Suppressor macrophage treated with lipopolysaccharide for 1 hour (primary cell): ENCODE measurements at places on chromosomes 13 and 19.

DNA sequence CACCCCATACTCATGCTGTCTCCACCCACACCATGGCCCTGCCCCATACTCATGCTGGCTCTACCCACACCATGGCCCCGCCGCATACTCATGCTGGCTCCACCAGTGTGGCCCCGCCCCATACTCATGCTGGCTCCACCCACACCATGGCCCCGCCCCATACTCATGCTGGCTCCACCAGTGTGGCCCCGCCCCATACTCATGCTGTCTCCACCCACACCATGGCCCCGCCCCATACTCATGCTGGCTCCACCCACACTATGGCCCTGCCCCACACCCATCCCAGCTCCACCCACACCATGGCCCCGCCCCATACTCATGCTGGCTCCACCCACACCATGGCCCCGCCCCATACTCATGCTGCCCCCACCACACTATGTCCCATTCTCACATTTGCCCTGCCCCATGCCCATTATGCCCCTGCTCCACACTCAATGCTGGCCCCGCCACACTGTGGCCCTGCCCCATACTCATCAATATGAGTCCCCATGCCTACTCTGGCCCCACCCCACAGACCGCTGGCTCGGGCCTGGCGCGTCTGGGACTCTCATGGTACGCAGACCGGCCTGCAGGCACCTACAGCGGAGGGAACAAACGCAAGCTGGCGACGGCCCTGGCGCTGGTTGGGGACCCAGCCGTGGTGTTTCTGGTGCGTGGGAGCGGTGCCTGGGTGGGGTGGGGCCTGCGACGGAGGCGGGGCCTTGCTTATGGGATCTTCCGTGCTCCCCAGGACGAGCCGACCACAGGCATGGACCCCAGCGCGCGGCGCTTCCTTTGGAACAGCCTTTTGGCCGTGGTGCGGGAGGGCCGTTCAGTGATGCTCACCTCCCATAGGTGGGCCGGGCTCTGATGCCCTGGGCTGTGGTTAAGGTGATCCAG is 3.7 kb upstream of the ARHGAP45 start:
- peak; percentile 74 for DNase-seq

- DNase-seq = no peak
Measured at GRCh38 chr19:16040642-16041041, 35.7 kb upstream of the TPM4 start.

DNA sequence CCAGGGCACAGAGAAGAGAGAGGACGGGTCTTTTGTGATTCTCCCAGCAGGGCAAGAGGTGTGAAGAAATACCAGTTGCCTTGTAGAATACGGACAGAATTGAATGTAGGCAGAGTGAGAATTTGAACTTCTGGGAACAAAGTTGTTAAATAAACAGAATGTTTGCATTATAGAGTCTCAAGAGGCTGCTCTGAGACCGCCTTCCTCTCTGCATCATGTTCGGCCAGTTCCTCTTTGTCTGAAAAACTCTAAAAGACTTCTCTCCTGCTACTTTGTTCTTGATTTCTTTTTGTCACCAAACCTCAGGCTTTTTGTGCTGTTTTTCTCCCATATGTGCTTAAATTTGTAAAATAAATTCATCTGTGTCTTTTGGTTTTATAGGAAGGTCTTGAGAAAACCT is 256.4 kb downstream of the DLEU7 start:
- peak; percentile 32 for DNase-seq

GRCh38 chr19:57559008-57559403 is 657 bp downstream of the ZNF550 start:
- DNase-seq = peak; percentile 8

- peak; percentile 56 for DNase-seq
Measured at GRCh38 chr13:28618230-28618994, 40.5 kb upstream of the POMP start.

- no peak for DNase-seq
Measured at GRCh38 chr19:46945694-46946489, 73.7 kb upstream of the NPAS1 start.

GRCh38 chr13:95756072-95756471 is 79.1 kb downstream of the DNAJC3 start:
- no peak for DNase-seq

GRCh38 chr13:92414851-92415250 is 811.8 kb upstream of the GPC6 start:
- no peak for DNase-seq

- DNase-seq = peak; percentile 62
Measured at GRCh38 chr19:35963514-35963913, 27.3 kb downstream of the LRFN3 start.

GRCh38 chr13:73948848-73949529 is 185.2 kb downstream of the KLF12 start:
- DNase-seq = no peak

- DNase-seq = no peak
Measured at GRCh38 chr13:37069597-37070103, 10.2 kb upstream of the SUPT20H start.

DNA sequence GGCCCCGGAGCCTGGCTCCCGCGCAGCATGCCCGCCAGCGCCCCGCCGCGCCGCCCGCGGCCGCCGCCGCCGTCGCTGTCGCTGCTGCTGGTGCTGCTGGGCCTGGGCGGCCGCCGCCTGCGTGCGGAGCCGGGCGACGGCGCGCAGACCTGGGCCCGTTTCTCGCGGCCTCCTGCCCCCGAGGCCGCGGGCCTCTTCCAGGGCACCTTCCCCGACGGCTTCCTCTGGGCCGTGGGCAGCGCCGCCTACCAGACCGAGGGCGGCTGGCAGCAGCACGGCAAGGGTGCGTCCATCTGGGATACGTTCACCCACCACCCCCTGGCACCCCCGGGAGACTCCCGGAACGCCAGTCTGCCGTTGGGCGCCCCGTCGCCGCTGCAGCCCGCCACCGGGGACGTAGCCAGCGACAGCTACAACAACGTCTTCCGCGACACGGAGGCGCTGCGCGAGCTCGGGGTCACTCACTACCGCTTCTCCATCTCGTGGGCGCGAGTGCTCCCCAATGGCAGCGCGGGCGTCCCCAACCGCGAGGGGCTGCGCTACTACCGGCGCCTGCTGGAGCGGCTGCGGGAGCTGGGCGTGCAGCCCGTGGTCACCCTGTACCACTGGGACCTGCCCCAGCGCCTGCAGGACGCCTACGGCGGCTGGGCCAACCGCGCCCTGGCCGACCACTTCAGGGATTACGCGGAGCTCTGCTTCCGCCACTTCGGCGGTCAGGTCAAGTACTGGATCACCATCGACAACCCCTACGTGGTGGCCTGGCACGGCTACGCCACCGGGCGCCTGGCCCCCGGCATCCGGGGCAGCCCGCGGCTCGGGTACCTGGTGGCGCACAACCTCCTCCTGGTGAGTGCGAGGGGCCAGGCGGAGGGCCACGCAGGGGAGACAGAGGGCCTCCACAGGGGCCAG is at the start of gene KL:
KL (plus strand) TSS at position 10 of the 909 bp plus-strand sequence; CDS start at position 28, 18 bp downstream.
- DNase-seq = peak; percentile 55

- DNase-seq = no peak
Measured at GRCh38 chr13:57582032-57582431, 49.5 kb upstream of the PCDH17 start.

GRCh38 chr13:71540098-71540497 is 326.9 kb downstream of the DACH1 start:
- DNase-seq = no peak

GRCh38 chr19:8539621-8540149 is 25.7 kb upstream of the ZNF414 start:
- DNase-seq = no peak

DNA sequence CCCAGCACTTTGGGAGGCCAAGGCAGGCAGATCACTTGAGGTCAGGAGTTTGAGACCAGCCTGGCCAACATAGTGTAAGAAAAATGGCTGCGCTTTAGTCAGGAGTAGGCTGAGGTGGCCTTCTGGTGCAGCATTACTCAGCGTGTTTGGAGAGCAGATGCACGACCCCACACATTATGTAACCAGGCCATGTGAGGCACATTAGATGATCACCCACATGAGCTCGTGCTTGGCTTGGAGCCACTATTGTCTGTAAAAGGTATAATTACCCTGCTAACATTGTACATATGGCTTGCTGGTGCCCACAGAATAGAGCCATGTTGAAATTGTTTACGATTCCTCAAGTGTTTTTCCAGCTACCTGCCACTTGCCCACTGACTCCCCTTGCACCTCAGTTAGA is 24.0 kb upstream of the SCEL start:
- no peak for DNase-seq

DNA sequence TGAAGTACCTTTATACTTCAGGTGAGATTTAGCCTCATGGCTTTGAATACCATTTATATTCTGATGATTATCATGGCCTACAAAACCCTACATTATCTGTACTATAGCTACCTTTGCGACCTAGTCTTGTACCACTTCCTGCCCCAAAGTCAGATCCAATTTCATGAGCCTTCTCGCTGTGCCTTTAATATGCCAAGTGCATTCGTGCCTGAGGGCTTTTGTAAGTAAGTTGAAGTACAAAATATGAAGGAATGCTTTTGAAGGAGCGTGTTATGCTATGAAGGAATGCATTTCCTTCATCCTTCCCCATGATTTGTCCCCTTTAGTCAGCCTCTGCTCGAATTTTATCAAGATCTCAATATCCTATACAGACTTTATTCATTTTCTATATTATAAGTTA is 9.2 kb upstream of the RASL11A start:
- DNase-seq = no peak

DNA sequence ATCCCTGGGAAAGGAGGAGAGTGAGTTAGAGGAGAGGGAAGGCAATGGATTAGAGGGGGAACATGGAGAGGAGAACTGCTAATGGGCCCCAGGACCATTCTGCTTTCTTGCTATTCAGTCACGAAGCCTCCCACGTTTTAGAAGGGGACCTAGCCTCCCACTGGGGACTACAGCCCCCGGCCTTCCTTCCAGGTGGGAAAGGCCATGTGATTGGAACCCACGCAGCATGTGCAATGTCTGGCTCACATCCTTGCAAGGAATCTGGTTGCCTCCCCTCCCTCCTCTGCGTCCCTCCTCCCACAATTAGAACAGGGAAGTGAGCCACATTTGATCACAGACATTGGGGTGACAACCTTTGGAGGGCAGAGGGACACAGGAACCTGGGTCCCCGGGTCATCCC is 22.5 kb upstream of the PLA2G4C start:
- DNase-seq = no peak

DNA sequence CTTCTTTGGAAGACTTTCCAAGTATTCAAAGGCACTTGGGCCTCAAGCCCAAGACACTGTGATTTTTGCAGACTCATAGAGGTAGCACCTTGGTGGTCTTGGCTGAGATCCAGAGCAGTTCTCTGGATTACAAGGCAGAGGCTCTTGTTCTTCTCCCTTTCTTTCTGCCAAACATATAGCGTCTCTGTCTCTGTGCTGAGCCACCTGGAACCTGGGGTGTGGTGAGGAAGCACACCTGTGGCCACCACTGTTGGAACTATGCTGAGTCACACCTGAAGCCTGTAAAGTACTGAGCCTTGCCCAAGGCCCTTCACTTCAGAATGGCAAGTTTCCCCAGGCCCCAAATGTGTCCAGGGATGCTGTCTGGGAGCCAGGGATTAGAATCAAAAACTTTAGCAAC is 127.5 kb downstream of the FREM2 start:
- no peak for DNase-seq

DNA sequence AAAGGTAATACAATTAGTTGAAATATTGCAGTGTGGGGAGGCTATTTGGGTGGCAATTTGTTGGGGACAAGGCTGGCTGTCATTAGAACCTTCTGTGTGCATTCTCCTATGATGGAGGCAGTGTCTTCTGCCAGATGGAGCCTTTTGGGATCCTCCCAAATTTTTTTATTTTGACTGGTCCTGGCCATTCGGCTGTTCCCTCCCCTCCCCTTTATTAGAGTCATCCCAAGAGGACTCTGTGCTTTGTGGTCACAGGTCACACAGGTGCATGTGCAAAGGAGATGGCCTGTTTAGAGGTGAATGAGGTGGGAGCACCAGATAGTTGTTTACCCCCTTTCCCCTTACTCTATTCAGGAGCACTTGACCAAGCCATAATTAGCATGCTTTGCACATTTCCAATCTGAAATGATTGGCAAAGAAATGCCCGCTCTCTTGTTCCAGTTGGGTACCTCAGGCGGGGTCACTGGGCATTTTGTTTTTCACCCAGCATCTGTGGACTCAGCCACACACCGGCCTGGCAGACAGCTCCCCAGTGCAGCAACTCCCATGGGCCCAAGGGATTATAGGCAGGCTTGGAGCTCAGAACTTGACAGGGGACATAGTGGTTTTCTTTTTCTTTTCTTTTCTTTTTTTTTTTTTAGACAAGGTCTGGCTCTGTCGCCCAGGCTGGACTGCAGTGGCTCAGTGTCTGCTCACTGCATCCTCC is 19.8 kb downstream of the GATAD2A start:
- no peak for DNase-seq

DNA sequence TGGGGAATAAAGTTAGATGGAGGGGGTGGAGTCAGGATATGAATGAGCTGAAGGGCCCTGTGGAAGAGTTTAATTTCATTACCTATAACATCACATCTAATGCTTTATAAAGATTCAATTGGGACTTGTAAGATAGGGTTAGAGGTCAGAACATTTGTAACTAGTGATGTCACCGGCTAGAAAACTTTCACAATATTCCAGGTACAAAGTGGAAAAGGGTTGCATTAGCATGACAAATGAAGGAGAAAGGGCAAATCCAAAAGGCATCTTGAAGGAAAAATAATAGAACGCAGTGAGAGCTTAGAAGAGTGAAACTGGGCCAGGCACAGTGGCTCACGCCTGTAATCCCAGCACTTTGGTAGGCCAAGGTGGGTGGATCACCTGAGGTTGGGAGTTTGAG is 7.6 kb downstream of the MBNL2 start:
- DNase-seq = no peak

- DNase-seq = peak; percentile 68
Measured at GRCh38 chr19:54482889-54483288, 9.8 kb upstream of the CDC42EP5 start.

GRCh38 chr13:49082653-49083536 is 107.2 kb downstream of the FNDC3A start:
- DNase-seq = no peak

- peak; percentile 90 for DNase-seq
Measured at GRCh38 chr13:46113596-46113995, 8.8 kb upstream of the CPB2 start.

GRCh38 chr13:34210341-34210740 is 392.4 kb downstream of the RFC3 start:
- no peak for DNase-seq

DNA sequence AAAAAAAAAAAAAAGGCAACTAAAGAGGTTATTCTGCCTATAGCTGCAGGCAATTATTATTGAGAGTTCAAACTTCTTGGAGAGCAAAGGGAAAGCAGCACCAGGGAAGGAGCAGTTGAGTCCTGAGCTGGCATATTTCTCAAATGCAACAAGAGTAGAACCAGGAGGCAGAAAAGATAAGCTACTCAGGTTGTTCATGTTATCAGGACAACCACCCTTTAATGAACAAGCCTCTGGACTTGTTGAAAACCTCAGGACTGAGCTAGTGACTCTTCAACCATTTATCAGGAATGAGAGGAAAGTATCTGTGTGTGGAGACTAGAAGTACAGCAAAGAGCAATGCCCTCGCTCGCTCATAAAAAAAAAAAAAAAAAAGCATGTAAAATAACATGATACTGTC is 183.0 kb downstream of the KCTD12 start:
- no peak for DNase-seq
